ENCODE measurements at places on chromosomes 6 and 20.

DNA sequence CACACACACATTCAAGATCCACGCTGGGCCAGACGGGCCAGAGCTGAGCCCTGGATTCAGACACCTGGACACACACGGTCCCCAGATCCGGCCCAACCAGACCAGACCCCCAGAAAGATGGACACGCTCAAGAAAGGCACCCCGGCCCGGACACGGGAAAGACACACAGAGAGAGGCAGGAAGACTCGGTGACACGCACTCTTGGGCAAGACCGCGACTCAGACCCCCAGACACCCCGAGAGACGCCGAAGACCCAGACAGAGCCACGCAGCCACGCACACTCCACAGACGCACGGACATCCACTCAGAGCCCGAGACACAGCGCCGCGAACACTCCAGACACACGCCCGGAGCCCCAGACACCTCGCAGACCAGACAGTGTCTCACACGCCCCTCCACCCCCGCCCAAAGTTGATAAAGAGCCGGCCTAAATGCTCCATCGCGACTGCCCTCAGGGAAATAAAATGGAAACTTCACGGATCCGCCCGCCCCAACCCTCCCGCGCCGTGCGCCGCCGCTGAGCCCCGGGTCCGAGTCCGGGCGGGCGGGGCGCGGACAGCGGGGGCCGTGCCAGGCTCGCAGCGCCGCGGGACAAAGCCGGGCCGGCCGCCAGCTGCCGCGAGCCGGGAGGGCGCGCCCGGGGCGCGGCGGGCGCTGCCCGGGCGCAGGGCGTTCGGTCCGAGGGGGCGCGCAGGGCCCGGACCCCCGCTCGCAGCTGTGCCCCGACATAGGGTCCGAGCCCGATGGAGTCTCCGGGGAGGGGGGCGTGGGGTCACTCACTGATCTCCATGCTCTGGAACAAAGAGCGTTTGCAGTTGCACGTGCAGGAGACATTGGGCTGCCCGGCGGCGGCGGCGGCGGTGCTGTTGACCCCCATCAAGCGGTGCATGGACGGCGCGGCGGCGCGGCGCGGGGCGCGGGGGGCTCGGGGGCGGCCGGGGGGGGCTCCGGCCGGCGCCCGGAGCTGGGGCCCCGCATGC lies 831 bp downstream of the PMEPA1 start:
- DNase-seq: no peak

- no peak for DNase-seq
Observed at GRCh38 chr20:3111995-3112394, 27.5 kb upstream of the AVP start.

GRCh38 chr6:163878698-163879097 lies 464.2 kb downstream of the QKI start:
- no peak for DNase-seq

GRCh38 chr6:46289898-46290297 lies 119.1 kb upstream of the ENPP5 start:
- DNase-seq: no peak

GRCh38 chr20:23234311-23235078 lies 116.1 kb upstream of the NXT1 start:
- no peak for DNase-seq

GRCh38 chr20:41440882-41441281 lies 74.3 kb upstream of the EMILIN3 start:
- no peak for DNase-seq

DNA sequence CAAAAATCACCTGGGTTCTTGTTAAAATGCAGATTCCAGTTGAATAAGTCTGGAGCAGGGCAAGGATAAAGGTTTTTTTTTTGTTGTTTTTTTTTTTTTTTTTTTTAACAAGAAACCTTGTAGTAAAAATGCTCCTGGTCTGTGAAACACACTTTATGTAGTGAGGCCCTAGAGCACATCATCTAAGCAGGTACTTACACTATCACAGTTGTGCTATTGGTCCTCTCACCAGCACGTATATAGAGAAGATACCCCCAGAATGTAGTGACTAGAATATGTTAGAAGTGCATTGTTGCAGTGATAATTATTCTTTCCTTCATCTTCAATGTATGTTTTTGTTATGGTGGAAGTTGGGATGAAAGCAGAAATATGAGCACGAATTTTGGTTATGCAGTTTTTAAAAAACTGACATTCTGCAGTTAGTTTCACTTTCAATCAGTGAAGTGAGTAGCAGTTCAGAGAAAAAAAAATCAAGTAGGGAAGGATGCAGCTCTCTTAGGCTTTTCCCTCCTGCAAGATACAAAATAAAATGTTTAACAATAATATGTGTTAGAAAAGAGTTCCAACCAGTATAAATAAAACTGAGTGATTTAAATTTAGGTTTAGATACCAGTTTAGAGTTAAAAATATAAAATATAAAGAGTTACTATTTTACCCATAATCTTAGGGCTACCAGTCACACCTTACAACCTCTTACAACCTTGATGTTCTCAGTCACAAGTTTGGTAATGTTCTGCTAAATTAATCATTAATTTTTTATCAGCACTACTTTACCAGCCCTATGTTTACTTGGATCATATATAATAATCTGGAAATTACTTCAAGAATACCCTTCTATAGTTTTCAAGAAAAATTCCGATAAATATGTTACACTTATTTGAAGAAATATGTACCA lies 9.2 kb upstream of the DEFB113 start:
- no peak for DNase-seq

GRCh38 chr6:109165392-109165974 lies 70.2 kb downstream of the CEP57L1 start:
- DNase-seq: no peak

- no peak for DNase-seq
Observed at GRCh38 chr20:51494241-51495110, 48.0 kb downstream of the NFATC2 start.

DNA sequence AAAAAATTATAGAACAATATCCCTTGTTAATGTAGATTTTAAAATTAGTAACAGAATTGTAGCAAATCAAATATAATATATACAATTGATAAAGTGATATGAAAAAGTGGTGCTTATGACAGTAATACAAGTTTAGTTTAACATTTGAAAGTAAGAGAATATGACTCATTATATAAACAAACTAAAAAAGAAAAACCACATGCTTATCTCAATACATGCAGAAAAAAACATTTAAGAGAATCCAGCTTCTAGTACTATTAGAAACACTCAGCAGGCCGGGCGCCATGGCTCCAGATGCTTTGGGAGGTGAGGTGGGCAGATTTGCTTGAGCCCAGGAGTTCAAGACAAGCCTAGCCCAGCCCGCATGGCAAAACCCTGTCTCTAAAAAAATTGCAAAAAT lies 60.7 kb upstream of the LAMA2 start:
- no peak for DNase-seq

DNA sequence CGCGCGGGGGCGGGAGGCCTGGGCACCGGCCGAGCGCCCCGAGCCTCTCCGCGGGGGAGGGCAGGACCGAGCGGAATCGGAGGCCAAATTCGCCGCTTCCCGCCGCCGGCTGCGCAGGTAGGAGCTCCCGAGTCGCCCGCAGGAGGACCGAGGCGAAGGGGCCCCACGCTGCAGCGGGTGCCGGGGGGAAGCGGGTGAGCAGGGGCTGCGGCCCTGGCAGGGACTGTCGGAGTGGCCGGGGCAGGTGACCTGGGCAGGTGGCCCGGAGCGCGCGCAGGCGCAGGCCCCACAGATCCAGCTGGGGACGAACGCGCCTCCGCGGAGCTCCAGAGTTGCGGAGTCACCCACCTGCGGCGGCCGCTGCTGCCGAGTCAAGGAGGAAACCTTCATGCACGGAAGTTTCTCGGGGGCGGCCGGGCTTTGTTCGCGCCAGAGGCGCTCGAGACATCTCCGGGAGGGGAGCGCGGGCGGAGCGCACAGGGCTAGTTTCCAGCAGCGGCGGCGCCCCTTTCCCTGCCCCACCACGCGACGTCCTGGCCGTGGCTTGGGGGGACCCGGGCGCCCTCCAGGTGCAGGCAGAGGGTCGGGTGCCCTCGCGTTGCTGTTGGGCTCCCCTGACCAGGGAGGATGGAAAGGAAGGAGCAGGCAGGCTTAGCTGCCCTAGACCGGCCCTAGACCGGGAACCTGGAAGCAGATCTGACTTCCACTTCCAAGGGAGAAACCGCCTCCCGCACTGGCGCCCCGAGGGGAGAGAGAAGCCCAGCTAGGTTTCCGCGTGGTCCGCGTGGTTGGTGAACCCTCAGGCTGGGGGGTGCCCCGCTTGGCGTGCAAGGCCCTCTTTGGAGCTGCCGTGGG lies 590 bp downstream of the SLCO4A1 start:
- no peak for DNase-seq

- DNase-seq: no peak
Observed at GRCh38 chr6:41153992-41154625, at the start of gene TREML1. Gene TREML1, minus strand, starts transcription at chr6:41154347. Its CDS starts 59 bp downstream, at chr6:41154288.

- DNase-seq: no peak
Observed at GRCh38 chr6:115896538-115897129, 164.1 kb downstream of the FRK start.

GRCh38 chr20:13012886-13013285 lies 4.1 kb downstream of the SPTLC3 start:
- no peak for DNase-seq

DNA sequence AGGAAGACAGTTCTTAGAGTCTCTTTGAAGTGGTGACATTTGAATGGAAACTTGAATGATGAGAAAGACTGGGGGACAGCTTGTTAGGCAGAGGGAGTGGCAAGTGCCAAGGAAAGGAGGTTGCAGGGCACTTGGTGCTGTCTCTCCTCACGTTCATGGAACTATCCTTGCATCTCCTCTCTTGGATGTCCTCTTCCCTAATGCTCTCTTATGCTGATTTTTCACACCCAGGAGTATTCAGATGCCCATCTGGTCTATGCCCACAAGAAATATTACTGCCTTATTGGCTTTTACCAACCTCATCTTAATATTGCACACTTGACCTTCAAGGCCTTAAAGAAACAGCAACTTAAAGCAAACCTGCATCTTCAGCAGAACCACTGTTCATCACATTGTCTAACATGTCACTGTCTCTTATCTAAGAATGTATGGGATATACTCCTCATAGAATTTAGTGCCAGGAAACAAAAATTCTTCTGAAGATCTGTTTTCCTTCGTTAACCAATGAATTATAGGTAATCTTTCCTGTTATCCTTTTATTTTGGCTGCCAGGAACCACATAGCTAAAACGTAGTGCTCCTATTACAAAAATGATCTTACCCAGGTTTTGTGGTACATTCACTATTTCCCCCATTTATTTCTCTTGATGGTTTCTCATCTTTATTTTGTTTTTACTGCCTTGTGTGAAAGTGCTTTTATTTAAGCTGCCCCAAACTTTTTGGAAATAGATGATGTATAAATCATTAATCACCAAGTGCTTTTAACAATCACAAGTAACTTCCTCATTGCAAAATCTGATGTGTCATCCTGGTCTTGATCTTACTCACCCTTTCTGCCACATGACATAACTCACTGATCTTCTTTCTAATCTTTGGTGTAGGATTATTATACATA lies 12.8 kb downstream of the RGS17 start:
- DNase-seq: no peak
